ENCODE measurements at places on chromosomes 4 and X.

- DNase-seq = no peak
Measured at GRCh38 chr4:22593933-22594332, 78.1 kb upstream of the ADGRA3 start.

DNA sequence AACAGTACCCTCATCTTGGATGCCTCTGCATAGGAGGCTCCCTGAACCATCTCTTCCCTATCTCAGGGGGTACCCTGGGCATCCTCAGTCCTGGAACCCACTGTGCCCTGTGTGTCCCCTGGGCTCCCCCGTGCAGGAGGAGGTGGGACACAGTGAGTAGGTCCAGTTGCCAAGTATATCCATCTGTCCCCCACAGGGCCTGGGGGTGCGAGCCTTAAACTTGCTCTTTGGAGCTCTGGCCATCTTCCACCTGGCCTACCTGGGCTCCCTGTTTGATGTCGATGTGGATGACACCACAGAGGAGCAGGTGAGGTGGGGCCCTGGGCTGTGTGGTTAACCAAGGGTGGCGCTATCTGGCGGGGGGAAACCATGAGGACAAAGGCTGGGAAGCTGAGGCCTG, 4.6 kb upstream of the EBP start:
- no peak for DNase-seq

DNA sequence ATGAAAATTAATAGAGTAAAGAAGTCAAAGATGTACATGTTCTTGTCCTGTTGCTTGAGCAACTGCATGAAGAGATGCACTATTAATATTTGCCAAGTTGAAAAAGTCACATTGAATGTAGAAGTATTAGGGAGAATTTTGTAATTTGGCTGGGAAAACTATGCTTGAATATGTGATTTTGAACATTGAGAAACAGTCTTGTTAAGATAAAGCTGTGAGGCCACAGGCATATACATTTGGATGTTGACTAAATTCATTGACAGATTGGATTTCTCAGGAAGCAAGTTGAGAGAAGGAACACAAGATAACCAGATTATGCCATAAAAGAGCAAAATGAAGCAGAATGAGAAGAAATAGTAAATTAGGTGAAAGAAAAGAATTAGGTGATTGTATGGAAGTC, 1777.5 kb upstream of the PCDH7 start:
- DNase-seq = no peak

GRCh38 chr4:139234253-139234652, 45.8 kb downstream of the MGARP start:
- DNase-seq = no peak

- DNase-seq = no peak
Measured at GRCh38 chrX:80139564-80139963, 125.0 kb downstream of the TBX22 start.

- DNase-seq = no peak
Measured at GRCh38 chr4:73250642-73251041, 8.0 kb downstream of the ANKRD17 start.

GRCh38 chr4:114582621-114583020, 16.0 kb upstream of the UGT8 start:
- no peak for DNase-seq

- no peak for DNase-seq
Measured at GRCh38 chr4:75429208-75429607, 85.0 kb downstream of the RCHY1 start.

DNA sequence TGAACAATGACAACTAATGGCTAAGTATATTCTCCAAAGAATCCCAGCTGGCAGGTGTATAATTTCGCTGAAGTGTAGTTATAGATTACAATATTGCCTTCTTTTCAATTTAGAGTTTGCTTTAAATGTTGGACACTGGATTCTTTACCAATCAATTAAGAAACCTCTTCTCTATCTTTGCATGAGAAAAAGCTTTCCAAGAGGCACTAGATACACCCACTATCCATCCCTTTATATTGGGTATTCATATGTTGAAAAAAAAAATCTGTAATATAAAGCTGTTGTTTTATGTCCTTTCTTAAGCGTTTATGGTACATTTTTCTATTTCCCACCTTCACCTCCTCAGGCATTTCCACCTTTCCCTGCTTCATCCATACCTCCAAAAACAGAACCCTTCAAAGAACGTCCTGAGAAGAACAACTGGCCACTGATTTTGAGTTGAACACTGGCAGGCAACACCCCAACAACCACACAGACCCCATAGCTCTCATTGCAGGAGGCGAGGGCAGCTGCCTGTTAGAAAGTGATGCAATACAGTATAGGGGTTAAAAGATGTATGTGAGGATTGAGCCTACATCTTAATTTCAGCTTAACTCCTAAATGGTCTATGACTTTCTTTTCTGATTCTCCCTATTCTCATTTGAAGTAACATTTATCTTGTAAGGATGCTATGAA, 11.8 kb downstream of the ADH6 start:
- no peak for DNase-seq

GRCh38 chr4:86529436-86529835, 64.7 kb upstream of the PTPN13 start:
- peak; percentile 67 for DNase-seq

DNA sequence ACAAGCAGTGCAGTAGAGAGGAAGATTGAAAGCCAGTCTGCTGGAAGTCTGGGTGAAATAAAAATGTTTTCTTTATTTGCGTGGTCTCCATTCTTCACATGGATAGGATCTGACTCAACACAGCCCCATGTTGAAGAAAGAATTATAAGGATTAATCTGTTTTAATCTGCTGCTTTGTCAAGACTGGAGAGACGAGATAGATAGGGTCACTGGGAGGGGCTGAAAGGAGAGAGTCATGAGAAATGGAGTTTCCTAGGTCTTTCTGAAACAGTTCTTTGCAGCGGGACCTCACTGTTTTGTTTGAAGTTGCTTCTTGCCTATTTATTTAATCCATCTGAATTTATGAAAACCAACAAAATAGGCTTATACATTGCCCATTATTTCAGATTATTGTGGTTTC, 32.4 kb upstream of the RHOH start:
- DNase-seq = no peak

- no peak for DNase-seq
Measured at GRCh38 chrX:125711103-125711502, 391.4 kb downstream of the TEX13C start.

- no peak for DNase-seq
Measured at GRCh38 chrX:140661643-140662042, 47.9 kb upstream of the LINC00632 start.

GRCh38 chr4:80263541-80264351, 2.7 kb upstream of the FGF5 start:
- no peak for DNase-seq

DNA sequence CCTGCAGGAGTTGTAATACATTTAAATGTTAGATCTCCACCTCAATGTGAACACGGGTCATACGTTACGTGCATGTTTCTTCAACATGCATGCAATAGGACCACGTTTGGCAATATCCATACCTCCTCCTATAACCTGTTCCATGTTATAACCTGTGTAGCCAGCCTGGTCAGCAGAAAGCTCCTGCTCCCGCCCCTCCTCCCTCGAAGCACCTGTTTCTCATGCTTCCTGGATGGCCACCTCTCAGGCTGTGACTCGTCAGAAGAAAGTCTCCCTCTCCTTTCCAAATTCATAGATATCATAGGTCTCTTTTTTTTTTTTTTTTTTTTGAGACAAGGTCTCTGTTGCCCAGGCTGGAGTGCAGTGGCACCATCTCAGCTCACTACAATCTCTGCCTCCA, 96.5 kb downstream of the HMX1 start:
- no peak for DNase-seq

GRCh38 chr4:168076989-168077725, 15.2 kb upstream of the ANXA10 start:
- peak; percentile 2 for DNase-seq

DNA sequence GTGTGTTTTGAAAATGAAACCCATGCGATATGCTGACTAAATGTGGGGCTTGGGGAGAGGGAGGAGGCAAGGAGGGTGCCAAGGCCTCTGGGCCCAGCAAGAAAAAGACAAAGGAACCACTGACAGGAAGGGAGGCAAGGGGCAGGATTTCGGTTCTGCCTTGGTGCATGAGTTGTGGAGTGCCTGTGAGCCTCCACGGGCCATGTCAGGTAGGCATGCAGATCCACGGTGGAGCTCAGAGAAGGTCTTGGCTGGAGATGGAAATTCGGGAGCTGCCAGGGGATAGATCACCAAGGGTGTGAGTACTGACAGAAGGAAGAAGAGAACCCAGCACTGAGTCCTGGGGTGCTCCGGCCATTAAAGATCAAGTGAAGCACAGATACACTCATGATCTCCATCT, 4.1 kb downstream of the EVC2 start:
- no peak for DNase-seq

GRCh38 chr4:45172636-45173035, 446.3 kb upstream of the GNPDA2 start:
- no peak for DNase-seq

DNA sequence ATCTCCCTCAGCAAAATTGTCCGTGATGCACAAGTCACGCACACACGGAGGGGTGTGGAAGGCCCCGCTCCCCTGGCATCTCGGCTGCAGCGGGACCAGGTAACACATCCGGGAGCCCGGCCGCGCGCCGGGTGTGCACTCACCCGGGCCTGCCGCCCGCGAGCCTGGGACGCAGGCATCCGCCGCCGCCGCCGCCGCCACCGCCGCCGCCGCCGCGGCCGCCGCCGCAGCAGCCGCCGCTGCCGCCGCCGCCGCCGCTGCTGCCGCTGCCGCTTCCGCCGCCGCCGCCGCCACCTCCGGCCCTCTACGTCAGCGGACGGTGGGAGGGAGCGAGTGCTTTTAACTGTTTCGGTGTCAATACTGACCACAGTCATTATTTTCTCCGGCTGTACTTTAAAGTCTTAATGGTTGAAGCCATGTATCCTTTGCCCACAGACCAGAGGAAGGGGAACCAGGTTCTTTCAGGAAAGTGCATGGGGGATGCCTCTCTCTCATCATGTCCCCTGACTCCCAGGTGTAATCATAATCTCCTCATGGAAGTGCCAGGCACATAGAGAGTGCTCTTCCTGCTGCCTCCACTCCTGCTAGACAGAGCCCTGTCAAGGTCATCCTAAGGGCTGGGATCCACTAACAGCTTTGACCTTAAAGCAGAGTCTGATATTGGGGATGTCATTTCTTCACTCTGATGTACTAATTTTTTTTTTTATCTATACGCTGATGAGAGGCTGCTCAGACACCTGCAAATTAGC, 38.0 kb downstream of the MAGEE2 start:
- DNase-seq = no peak

DNA sequence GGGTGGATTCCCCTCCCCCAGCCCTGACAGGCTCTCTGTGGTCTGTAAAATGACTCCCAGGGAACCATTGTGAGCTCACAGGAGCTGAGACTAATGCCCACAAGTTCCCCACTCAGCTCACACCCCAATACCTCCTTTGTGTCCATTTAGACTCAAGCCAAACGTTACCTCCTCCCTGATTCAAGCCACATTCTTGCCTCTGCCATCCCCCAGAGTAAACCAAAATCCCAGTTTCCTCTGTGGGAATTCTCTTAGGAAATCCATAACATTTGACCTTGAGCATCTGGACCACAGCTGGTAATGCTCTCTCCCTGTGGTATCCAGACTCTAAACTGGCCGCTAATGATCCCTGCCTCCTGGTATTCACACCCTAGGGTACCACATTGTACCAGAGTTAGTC, 26.3 kb upstream of the KDM5C start:
- DNase-seq = no peak

- no peak for DNase-seq
Measured at GRCh38 chr4:177460460-177460859, 18.2 kb upstream of the AGA start.

DNA sequence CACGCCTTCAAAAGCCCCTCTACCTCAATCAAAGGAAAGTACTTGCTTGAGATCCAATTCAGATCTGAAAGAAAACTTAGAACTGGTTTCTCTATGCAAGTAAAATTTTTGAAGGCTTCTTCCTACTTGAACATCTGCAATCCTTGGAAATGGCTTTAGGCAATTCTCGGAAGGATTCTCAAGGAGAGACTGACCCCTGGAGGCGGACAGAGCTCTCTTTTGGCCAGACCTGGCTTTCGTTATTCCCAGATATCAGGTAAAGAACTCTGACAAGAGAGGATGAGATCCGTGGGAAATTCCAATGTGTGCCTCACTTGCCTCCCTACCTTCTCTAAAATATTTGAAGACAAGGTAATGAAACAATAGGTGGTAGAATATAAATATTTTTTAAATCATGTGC, 670.3 kb upstream of the FAM241A start:
- DNase-seq = no peak

- DNase-seq = no peak
Measured at GRCh38 chr4:83250687-83251446, 33.7 kb downstream of the COQ2 start.
